Stimulated activated CD4-positive, alpha-beta T cell treated with anti-CD3 and anti-CD28 coated beads, TNF-alpha, amount 100 ng/mL, for 4 hours (primary cell): ENCODE measurements at places on chromosomes 2 and 18.

GRCh38 chr2:103780088-103780702 is 1018.4 kb downstream of the TMEM182 start:
- DNase-seq: no peak

- DNase-seq: no peak
Observed at GRCh38 chr2:36530178-36530982, 67.6 kb downstream of the FEZ2 start.

DNA sequence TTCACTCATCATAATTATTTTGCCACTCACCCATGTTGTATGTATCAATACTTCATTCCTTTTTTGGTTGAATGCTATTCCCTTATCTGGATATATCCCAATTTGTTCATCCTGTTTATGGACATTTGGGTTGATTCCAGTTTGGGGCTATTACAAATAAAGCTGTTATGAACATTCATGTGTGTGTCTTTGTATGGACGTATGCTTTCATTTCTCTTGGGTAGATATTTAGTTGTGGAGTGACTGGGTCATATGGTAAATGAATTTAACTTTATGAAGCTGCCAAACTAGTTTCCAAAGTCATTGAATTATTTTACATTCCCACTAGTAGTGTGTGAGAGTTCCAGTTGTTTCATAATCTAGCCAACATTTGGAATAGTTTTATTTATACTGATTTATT is 2.7 kb downstream of the FAM228B start:
- no peak for DNase-seq

GRCh38 chr2:112680666-112681101 is 34.9 kb downstream of the SLC20A1 start:
- no peak for DNase-seq

DNA sequence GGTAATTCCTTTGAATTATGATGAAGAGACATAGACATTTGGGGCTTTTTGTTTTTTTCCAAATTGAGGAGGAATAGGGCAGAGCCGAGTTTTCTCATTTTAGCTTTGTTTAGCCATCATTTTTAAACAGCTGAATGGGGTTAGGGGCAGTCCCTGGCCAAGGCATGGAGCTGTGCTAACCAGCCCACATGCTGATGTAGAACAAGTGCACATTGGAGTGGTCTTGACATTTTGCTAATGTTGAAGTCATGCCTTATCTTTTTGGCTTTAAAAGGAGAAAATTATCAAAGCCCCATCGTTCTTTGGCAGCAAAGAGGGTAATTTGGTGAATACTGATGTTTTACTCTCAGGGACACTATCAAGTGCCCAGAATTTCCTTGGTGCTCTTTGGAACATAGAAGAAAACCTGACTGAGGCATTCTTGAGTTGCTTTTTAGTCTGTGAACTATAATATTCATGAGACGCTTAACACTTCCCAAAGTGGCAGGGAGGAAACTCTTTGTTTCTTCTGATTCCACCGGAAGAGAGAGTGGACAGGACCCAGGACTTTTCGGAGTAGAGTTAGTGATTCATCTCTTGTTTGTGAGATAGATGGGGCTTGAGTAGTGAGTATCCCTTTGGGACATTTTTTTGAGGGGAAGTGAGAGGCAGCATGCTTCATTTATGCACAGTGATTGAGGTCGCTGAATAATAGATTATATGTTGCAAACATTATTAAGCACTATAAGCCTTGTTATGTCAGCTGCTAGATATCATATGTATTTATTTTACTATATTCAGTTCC is 45.0 kb downstream of the MTA3 start:
- no peak for DNase-seq

- DNase-seq: no peak
Observed at GRCh38 chr2:112156152-112156986, 18.2 kb downstream of the FBLN7 start.

GRCh38 chr2:145558617-145559350 is 1038.9 kb upstream of the ZEB2 start:
- DNase-seq: no peak
